ENCODE measurements at places on chromosomes 5 and 9.

- H3K27ac ChIP-seq = no peak overlapping the region
- peaks cover 4% of the 10 kb centered on the region for H3K36me3 ChIP-seq
- H3K4me1 ChIP-seq = no peaks in the 10 kb centered on the region
- no peak overlapping the region for H3K4me3 ChIP-seq
- no peaks in the 10 kb centered on the region for H3K27me3 ChIP-seq
Measured at GRCh38 chr9:123149067-123149466, 115.6 kb downstream of the GPR21 start.

DNA sequence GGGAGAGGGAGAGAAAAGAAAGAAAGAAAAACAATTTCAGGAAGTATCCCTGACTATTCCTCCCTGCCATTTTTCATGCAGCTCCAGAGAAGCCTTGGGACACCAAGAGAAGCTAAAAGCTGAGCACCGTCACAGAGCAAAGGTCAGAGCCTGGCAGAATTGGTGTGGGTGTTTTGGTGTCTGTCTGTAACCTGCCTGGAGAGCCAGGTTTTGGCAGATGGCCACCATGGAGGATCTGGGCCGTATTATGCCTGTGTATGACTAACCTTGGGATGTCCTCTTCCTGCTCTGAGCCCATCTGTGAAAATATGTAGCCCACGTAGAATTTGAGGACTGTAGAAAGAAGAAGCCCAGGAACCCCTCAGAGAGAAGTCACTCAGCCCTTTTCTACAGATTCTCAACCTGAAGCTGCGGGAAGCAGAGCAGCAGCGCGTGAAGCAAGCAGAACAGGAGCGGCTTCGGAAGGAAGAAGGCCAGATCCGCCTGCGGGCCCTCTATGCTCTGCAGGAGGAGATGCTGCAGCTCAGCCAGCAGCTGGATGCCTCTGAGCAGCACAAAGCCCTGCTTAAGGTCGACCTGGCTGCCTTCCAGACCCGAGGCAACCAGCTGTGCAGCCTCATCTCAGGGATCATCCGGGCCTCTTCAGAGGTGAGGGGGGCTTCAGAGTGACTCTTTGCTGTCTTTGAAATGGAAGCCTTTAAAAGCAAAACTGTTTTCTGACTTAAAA lies 18.8 kb downstream of the GLE1 start:
- peaks cover 51% of the 10 kb centered on the region for H3K36me3 ChIP-seq
- no peaks in the 10 kb centered on the region for H3K4me1 ChIP-seq
- no peak overlapping the region for H3K4me3 ChIP-seq
- H3K27ac ChIP-seq = peak overlapping the region; percentile 58

DNA sequence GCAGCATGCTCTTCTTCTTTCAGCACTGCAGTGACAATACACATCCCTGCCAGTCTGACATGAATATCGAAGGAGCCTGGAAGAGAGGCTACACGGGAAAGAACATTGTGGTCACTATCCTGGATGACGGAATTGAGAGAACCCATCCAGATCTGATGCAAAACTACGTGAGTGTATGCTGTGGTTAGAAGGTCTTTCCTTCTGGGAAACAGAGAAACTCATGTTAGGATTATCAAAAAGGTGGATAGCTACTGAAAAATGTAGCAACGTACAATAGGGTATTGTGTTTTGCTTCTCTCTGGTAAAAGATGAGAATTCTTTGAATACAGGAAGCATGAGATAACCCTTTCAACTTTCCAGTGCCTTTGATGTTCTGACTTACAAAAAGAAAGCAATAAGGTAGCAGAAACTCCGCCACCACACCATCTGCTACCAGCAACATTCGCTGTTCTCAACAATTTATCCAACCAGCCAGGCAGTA lies 133.3 kb downstream of the PCSK5 start:
- peak overlapping the region; percentile 64 for H3K4me3 ChIP-seq
- H3K36me3 ChIP-seq = peaks cover 25% of the 10 kb centered on the region

GRCh38 chr9:124584631-124585030 lies 77.4 kb upstream of the NR5A1 start:
- H3K36me3 ChIP-seq = no peaks in the 10 kb centered on the region
- no peak overlapping the region for H3K4me3 ChIP-seq
- H3K27ac ChIP-seq = no peak overlapping the region
- DNase-seq = no peak
- H3K4me1 ChIP-seq = no peaks in the 10 kb centered on the region

DNA sequence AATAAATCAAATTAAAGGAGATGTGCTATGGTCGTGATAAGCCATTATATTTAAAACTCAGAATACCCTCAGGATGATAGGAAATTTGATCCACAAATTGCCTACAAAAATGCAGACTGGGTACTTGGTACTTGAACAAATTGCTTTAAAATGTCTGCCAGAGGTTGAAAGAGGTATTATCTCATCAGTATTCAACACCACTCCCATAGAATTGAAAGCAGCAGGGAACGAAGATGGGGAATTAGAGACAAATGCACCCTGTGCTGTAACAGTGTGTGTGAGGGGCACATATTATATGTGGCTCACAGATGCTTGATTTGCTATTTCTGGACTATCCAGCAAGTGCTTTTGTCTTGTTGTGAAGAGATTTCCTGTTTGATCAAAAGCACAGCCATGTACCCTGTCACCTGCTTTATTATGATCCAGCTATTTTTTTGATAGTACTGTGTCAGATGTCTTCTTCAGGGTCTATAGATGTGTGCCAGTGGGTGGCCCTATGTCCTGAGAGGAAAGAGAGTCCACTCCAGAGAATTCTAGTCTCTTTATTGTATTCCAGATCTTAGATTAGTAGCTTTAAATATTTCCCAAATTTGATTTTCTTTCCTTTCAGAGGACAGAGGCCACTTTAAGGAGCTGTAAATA lies 120.1 kb downstream of the XRCC4 start:
- no peaks in the 10 kb centered on the region for H3K27me3 ChIP-seq
- no peak for DNase-seq
- no peak overlapping the region for H3K27ac ChIP-seq
- H3K36me3 ChIP-seq = peaks cover 3% of the 10 kb centered on the region

GRCh38 chr5:598564-598890 lies 13.6 kb upstream of the CEP72 start:
- no peak overlapping the region for H3K27ac ChIP-seq
- no peak for DNase-seq
- peaks cover 3% of the 10 kb centered on the region for H3K4me1 ChIP-seq
- H3K36me3 ChIP-seq = no peaks in the 10 kb centered on the region
- peaks cover 68% of the 10 kb centered on the region for H3K27me3 ChIP-seq

- no peak overlapping the region for H3K4me3 ChIP-seq
- DNase-seq = no peak
- H3K27me3 ChIP-seq = no peaks in the 10 kb centered on the region
- H3K4me1 ChIP-seq = no peaks in the 10 kb centered on the region
Measured at GRCh38 chr5:78109891-78110324, 184.6 kb downstream of the AP3B1 start.

All from activated naive CD4-positive, alpha-beta T cell treated with anti-CD3 and anti-CD28 coated beads, Interleukin-2, amount 10 ng/mL, durations not matched to agents 7 days and 5 days (primary cell).